Stimulated activated CD4-positive, alpha-beta T cell treated with anti-CD3 and anti-CD28 coated beads, TNF-alpha, amount 100 ng/mL, for 48 hours (primary cell): ENCODE measurements at places on chromosomes 6 and 20.

DNA sequence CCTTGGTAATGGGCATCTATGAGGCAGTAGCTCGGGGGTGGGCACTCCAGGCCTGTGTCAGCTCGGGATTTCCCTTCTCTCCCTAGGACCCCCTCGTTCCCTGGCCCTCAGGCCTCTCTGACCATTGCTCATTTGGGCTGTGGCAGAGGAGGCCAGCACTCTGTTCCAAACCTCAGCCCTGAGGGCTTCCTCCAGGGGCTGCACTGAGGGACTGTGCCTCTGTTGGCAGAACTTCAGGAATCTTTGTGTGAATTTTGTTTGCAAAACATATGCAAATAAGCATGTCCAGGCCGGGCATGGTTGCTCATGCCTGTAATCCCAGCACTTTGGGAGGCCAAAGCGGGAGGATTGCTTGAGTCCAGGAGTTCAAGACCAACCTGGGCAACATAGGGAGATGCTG lies 11.0 kb downstream of the PACSIN1 start:
- no peak for DNase-seq

- DNase-seq, result no peak
Observed at GRCh38 chr20:51359947-51360346, 182.6 kb downstream of the NFATC2 start.

GRCh38 chr6:41939848-41940758 lies 1.5 kb downstream of the CCND3 start:
- no peak for DNase-seq

- no peak for DNase-seq
Observed at GRCh38 chr20:20206788-20207187, 154.5 kb downstream of the CFAP61 start.

- DNase-seq, result no peak
Observed at GRCh38 chr6:111588366-111588765, 17.3 kb downstream of the TRAF3IP2 start.

DNA sequence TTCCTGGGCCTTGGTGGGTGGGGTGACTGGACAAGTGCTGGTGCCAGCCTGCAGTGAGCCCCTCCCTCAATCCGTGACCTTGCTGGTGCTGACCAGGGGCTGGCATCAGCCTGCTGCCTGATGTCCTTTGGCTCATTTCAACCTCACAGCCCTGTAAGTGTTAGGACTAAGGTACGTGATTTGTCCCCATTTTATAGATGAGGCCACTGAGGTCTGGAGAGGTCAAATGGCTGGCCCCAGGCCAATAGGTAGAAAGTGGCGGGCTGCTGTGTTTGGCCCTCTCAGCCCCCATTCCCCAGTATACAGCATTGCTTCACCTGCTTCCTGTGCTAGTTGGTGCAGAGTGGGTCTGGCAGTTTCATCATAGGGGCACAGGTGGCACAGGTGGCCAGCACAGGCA lies 20.1 kb downstream of the EFCAB8 start:
- no peak for DNase-seq

DNA sequence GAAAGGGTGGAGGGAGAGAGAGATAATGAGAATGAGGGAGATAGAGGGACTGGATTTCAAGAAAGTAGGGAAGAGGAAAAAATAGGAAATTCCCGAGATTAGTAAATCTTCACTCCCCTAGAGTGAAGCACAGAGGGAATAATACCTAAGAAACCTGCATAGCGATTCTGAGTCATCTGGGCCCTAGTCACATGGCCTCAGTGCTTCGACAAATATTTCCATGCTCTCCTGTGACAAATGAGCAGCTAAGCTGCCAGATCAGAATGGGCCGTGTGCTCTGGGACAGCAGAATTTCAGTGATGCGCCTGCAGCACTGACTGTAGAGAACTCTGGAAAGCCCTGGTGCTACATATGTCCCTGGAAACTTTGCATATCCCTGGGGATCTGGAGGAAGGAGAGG lies 48.6 kb upstream of the GRIK2 start:
- no peak for DNase-seq

DNA sequence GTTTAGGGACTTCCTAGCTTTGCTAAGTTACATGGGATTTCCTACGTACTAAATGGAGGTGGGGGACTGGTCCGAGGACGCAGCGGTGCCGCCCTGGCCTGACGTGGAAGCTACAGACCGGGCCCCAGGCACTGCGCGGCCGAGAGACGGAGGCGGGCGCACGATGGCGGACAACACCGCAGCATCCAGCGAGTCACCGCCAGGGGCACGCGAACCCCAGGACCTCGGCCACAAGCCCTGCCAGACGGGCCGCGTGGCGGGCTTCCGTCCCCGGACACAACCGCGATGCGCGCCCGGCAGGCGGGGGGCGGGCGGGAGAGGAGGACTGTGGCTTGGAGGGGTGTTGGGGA lies 1516.9 kb upstream of the DEFB115 start:
- DNase-seq, result no peak

- DNase-seq, result no peak
Observed at GRCh38 chr20:35776513-35777101, 4.8 kb downstream of the PHF20 start.

DNA sequence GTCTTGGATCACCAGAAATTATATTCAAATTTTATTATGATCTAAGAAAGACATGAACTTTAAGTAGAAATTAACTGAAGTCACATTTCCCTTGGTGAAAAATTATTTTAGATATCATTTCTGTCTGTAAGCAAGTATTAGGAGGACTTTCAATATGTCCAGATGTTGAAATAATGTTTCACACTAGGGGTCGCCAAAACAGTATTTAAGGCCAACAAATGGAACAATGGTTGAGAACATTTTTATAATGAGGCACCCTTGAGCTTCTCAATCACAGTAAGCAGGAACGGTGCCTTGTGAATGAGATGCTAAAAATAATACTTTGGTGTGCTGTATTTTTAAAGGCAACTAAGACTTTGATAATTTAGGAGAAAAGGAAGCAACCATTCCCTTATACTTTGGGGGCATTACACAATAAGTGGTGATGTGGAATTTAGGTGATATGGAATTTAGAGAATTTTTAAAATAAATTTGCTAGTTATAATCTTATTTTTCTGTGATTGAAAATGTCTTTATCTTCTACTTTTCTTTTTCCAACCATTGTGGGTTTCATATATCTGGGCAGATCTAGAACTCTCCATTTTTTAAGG lies 9.6 kb upstream of the SF3B5 start:
- no peak for DNase-seq

- no peak for DNase-seq
Observed at GRCh38 chr6:158211273-158212055, 43.3 kb downstream of the GTF2H5 start.

DNA sequence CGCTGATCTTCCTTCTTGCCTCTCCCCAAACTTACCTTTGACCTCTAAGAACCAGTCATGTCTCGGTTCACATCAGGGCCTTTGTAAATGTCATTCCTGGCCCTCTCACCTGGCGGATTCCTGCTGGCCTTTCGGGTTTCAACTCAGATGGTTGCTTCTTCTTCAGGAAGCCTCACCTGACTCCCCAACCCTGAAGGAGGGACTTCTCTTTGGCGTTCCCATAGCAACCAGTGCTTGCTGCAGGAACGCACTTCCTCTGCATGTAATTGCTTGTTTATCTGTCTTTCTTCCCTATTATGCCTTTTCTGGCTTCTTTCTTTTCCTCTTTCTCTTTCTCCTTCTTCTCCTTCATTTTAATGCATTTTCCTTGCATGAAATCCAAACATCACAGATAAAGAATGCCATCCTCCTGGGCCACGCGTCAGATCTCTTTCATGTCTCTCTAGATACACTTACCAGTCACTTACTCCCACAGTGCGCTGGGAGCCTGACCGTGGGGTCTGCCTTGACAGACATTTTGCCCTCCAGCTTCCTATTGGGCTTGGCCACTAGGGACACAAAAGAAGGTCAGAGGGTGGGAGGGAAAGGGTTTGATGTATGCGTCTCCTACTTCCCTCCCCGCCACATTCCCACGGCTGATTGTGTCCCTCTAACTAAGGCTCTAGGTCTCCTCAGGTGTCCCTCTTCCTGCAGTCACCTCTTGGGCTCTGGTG lies 295.7 kb upstream of the TSHZ2 start:
- no peak for DNase-seq

DNA sequence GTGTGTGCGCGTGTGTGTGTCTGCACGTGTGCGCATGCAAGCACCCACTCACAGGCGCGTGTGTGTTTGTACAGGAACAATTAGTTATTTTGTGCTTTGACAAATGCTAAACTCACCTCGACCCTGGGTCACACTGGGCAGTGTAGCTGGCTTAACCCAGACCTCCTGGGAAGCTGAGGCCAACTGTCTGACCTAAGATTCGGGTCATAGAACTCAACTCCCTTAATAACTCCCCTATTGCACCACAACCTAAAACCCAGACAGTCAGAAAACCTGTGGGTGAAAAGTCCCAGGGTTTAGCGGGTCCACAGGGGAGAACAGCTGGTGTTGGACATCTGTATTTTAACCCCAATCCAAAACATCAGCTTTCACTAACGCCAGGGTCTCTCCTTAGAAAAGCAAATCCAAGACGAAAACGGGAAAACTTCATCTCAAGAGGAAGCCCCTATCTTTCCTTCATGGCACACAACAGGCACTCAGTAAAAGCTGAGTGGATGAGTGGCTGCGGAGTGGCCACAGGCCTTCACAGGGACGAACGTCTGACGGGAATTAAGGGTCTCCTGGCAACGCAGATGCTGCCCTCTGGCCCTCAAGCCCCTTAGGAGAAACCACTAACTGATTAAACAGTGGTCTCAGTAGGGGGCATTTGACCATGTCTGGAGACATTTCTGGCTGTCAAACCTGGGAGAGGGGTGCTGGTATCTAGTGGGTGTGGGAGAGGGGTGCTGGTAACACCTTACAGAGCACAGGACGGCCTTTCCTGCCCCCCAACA lies 4.5 kb downstream of the PMEPA1 start:
- no peak for DNase-seq

DNA sequence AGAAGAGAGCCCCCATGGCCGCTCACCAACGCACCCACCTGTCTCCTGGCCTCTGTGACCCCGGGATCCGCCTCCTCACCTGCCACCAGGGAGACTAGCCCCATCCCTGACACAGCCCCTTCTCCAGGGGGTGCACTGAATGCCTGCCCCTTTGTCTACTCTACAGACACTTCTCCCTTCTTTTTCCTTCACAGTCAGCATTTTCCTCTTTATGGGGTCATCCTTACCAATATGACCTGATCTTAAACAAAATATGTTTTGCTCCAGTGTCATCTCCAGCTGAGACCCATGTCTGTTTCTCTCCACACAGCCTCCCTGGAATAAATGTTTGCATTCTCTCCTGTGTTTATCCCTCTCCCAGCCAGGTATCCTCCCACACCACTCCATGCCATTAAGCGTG lies 14.6 kb upstream of the CCR6 start:
- no peak for DNase-seq

DNA sequence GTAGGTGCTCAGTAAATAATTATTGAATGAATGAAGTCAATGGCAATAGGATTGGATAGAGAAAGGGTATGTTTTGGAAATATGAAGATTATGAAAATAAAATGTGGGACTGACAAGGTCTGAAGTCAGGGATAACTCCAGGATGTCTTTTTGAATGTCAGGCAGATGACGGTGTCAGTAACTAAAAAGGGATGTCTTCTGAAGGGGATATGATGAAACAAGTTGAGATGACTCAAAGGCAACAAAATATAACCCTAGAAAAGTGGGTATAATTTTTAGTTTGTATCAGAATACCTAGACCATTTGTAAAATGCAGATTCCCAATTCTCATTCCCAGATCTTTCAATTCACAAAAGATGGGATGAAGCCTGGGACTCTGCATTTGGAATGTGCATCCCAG lies 257.3 kb upstream of the SGK1 start:
- DNase-seq, result no peak

DNA sequence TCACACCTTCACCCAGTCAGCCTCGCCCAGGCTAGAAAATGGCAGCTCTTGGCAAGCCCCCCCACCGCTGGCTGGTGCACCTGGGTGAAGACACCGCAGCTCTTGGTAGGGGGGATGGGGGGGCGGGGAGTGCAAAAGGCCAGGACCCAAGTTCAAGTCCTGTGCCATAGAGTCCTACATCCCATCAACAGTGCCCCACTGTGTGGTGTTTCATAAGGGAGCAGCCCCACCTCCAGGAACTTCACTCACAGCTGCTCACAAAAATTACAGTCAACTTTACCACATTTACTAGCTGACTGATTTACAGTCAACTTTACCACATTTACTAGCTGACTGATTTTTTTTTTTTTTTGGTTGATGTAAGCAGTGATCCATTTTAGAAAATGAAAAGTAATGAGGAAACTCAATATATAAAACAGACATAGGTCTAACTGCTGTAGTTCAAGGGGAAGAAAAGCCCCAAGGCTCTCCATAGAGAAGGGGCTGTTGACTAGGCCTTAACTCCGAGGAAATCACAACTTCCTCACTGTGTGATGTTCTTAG lies 208.9 kb upstream of the SNX9 start:
- DNase-seq, result no peak

DNA sequence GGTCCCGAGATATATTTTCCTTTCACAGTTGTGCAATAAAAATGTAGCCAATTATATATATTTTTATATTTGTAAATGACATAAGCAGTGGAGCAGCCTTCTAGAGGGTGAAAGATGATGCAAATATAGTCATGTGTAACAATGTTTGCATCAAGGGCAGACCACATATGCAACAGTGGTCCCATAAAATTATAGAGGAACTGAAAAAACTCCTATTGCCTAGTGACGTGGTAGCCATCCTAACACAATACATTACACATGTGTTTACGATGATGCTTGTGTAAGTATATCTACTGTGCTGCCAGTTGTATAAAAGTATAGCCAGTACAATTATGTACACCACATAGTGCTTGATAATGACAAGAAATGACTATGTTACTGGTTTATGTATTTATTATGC lies 162.8 kb downstream of the ZFAND3 start:
- DNase-seq, result no peak

DNA sequence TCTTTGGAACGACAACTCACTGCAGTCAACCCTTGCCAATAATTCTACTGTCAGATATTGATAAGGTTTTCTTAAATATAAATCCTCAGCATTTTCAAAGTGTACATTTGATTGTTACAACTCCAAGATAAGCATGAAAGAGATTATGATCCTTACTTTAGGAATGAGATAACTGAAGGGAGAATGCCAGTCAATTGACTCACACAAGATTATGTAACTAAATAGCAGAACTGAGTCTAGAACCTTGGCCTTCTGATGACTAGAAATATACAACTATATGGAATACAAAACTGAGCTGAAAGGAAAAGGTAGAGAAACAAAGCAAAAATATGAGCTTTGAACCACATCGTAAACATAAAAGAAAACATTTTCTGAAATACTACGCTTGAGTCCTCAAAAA lies 26.9 kb upstream of the STXBP5 start:
- DNase-seq, result no peak

DNA sequence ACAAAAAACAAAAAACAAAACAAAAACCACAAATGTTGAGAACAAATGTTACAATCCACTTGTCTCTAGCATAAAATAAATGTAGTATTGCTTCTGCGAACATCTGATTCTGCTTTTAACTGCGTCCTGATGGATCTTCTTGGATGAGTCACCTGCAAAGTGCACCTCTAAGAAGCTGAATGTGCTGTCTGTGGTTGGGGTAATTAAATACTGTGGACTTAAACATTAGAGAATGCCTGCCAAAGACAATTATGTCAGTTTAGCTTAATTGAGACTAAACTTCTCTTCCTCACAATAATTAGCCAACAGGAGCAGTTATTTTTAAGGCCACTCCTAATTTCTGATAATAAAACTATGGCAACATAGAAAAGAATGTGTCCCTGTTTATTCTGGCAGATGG lies 253.4 kb downstream of the PHACTR1 start:
- no peak for DNase-seq
